ENCODE measurements at places on chromosomes 2 and 18.

DNA sequence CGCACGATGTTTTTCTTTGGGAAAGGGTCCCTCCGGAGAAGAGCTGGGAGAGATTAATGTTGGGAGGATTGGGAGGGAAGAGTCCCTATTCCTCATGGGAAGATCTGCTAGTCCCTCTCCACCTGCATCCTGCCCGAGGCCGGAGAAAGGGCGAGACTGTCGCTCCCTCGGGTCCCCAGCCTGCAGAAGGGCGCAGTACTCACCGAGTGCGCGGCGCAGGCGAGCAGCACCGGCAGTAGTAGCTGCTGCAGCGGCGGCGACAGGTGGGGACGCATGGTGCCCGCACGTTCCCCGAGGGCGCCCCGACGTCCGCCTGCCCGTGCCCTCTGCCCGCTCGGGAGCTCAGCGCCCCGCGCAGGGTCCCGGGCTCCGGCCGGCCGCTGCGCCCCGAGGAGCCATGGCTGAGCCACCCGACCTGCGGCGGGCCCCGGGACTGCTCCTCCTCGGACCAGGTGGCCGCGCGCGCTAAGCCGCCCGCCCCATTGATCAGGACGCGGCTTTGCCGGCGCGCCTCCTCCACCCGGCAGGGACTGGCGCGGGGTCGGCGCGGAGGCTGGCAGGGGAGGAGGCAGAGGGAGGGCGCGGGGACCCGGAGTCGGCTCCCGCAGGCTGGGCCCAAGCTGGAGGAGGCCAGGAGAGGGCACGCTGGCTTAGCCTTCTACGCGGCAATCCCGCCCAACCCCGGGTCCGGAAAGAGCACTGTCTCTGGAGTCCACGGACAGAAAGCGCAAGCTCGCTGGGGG lies at the start of gene SCTR:
Gene SCTR, minus strand, starts transcription at position 532 of the 743 bp plus-strand sequence. Its CDS starts 257 bp downstream, at position 275.
- no peak for DNase-seq

GRCh38 chr2:132597831-132598230 lies 72.2 kb downstream of the LYPD1 start:
- DNase-seq = no peak

DNA sequence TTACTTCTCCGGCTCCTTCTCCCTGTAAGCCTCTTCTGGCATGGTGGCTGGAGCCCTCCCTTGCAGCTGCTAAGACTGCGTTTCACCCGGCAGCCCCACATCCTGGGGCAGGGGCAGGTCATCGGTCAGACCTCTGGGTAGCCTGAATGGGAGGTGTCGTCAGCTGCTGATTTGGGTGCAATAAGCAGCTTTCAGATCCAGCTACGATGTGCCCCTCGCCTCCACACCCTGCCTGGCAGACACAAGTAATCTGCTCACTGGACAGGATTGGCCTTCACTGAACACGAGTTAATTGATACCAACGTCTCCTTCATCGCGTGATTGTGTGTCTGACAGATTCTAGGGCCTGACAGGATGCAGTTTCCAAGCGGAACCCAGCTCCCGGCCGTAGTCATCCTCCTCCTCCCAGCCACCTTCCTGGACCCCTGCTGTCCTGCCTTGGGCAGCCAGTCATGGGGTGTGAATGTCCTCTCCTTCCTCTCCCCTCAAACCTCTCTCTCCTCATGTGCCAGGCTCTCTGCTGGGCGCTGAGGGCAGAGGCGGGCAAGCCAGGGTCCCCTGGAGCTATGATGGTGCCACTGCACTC lies 18.9 kb upstream of the PDIA6 start:
- no peak for DNase-seq

GRCh38 chr2:137228566-137228965 lies 463.2 kb downstream of the THSD7B start:
- peak; percentile 42 for DNase-seq

DNA sequence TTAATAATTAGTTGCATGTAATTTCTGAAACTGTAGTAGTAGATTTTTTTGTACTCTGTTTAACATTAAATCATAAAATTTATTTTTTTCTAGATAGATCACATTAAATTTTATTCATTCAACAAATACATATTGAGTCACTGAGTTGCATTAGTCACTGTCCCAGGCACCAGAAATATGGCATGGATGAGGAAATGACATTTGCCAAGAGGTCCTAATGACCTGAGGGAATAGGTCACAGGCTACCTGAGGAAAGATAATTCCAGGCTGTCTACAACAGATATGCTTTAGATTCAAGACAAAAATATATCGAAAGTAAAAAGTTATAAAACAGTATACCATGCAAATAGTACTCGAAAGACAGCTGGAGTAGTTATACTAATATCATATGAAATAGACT lies 852.4 kb upstream of the ACVR2A start:
- DNase-seq = no peak

- no peak for DNase-seq
These were observed 15.1 kb upstream of the SOX11 start for GRCh38 chr2:5677133-5677532.

DNA sequence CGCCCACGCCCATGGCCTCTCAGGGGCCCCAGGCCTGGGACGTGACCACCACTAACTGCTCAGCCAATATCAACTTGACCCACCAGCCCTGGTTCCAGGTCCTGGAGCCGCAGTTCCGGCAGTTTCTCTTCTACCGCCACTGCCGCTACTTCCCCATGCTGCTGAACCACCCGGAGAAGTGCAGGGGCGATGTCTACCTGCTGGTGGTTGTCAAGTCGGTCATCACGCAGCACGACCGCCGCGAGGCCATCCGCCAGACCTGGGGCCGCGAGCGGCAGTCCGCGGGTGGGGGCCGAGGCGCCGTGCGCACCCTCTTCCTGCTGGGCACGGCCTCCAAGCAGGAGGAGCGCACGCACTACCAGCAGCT lies 2.4 kb downstream of the B3GNT7 start:
- no peak for DNase-seq

DNA sequence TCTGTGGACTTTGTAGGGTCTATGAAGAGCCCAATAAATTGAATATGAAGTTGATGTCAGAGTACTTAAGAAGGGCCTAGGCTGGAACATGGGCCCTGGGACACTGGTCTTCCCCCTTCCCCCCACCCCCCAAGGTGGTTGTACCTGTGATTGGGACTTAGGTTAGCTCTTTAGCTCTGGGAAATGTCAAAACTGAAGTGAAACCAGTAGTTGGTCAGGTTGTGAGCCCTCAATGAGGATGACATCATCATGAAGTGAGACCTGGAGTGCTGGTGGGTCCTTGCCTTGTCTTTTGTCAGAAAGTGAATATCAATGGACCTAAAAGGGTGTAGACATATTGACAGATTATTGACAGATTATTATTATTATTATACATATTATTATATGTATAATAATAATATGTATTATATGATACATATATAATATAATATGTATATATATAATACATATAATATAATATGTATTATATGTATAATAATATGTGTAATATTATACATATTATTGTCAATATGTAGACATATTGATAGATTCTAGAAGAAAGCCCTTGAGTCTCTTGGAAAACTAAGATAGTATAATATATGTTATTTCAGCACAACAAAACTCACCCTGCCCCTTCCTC lies 5.4 kb downstream of the MARS2 start:
- no peak for DNase-seq

DNA sequence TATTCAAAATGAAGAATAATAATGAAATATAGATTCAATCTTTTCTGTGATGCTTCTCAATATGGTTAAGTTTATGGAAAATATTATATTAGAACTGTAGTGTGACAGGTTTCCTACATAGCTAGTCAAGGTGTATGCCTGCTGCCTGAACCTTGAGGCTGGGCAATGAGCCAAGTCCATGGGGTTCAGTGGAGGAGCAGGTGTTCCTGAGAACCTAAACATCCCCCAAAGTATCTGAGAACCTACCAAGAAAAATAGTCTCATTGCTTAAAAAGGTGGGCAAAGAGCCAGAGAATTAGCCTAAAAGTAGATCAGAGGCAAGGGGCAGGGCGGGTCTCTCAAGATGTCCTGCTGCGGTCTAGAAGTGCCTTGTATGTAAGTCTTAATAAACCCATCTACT lies 185.9 kb upstream of the SPHKAP start:
- DNase-seq = no peak

DNA sequence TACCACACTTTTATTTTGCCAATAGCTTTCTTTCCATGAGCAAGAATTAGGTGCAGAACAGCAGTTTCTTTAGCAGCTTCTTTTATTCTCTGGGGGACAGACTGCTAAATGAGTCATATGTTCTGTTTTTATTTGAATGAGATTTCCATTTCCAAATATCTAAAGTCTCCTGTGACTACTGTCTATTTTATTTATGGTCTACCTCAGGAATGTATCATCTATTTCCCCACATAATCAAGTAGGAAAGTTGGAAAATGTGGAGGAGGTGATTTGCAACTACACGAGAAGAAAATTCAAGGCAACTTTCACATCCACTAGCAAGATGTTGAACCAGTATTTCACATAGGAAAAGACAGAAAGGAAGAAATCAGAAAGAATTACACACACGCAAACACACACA lies 139.9 kb upstream of the MEX3C start:
- DNase-seq = no peak

GRCh38 chr2:37366773-37367172 lies 22.3 kb downstream of the QPCT start:
- no peak for DNase-seq

- DNase-seq = no peak
These were observed 55.3 kb upstream of the HK2 start for GRCh38 chr2:74778381-74779264.

DNA sequence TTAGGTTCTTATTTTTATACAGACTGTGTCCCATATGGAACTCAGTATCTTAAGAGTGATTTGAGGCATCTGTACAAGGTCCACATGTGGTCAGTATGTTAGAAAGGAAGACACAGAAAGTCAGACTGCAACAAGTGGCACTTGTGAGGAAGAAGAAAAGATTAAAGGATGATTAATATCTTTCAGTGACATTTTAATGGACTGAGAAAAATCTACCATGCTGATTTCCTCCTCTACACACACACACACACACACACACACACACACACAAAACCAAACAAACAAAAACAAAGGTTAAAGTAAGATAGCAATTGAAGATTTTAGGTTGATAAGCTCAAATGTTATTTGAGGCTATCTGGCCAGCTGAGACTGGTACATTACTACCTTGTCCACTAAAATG lies 94.5 kb upstream of the CHRNA1 start:
- no peak for DNase-seq

DNA sequence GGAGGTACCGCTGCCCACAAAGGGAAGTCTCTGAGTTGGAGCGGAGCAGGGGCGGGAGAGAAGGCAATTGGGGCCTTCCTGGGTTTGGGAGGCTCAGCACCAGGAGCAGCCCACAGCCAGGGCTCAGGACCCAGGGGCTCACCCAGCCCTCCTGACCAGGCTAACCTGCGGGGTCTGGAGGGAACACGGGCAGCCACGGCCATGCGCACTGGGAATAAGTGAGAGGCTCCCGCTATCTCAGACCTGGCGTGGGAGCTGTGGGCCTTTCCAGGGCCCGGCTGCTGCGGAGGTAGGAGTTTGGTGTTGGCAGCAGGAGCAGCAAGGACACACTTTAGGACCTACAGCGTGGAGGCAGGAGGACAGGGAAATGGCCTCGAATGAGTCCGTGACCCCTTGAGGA lies 69.0 kb downstream of the RRM2 start:
- no peak for DNase-seq

DNA sequence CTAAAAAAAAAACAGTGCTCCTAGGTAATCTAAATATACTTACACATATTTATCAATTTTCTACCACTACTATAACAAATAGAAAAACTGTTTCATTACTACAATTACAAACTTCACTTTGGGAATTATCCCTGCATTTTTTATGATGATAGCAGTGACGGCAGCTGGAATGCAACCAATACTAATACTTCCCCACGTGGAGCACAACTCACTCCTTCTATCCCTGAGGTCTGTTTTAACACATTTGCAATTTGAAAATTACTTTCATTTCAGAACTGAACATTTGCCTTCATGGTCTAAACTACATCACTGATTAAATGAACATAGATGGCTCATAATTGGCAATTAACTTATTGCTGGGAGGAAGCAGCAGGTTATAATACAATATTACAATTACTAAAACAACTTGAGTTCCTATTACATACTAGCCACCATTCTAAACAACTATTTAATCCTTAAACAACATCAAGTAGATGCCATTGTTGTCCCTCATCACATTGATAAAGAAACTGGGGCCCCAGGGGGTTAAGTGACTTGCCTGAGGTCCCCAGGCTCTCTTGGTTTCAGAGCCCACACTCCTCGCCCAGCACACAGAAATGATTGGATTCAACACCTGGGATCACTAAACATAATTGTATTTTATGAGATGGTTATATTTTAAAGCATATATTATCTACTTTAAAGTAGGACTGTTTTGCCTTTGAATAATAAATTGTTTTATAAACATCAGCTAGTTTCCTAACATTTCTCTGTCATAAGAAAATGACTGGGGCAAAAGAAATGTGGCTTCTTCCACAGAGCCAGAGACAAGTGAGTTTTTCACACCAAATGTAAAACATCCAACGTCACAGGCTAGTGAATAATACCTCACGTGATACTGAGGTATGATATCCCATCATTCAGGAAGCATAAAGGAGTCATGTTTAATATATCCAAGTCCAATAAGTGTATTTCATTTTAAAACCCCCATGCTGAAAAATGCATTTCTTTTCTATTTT lies 6.2 kb downstream of the COLEC12 start:
- no peak for DNase-seq

GRCh38 chr2:186848873-186849578 lies at the start of gene ZSWIM2:
Gene ZSWIM2 (minus strand): TSS chr2:186849170. CDS start chr2:186849130, 40 bp downstream.
- no peak for DNase-seq

- DNase-seq = no peak
These were observed 186.6 kb upstream of the ERBB4 start for GRCh38 chr2:212725180-212725579.

DNA sequence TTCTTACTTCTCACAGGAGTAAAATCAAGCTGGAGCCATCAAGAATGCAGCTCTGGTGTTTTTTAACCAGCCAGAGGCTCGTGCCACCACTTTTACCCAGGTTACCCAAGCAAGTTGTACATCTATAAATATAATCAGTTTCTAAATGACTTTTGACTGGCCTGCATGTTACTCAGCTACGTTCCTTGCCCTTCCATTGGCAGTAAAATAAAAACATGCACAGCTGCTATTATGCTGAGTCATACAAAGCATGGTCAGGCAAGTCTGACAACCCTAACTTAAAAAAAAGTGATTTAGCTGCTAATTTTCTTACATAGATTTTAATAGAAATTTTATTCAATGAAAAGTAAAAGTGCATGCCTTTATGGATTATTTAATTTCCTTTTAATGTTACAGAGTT lies 111.7 kb upstream of the CSRNP3 start:
- DNase-seq = no peak

DNA sequence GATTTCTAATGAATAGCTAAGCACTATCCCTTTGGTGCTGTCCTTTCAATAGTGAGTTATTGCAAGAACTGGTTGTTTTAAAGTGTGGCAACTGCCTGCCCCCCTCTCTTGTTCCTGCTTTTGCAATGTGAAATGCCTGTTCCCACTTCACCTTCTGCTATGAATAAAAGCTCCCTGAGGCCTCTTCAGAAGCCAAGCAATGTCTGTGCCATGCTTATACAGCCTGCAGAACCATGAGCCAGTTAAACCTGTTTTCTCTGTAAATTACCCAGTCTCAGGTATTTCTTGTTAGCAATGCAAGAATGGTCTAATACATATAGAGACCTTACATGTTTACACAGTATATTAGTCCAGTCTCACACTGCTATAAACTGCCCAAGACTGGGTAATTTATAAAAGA lies 15.0 kb upstream of the METTL21A start:
- DNase-seq = no peak

Data from Panc1 (cell line).